ENCODE measurements at places on chromosomes 7 and 10. TPM values are rescaled to one million over a fixed set of nuclear protein-coding genes. Genes with fewer than 3 reads are reported as not detected.

The NKX2-3 gene
- not detected for total RNA-seq

The SSC4D gene
- total RNA-seq = 1.4 TPM

The WNT8B gene
- not detected for total RNA-seq

The PRSS37 gene
- total RNA-seq = not detected

The EGR2 gene
- not detected for total RNA-seq

The WAPL gene
- 22.2 TPM for total RNA-seq

The LRRN3 gene
- 0.76 TPM for total RNA-seq

The SYT15 gene
- not detected for total RNA-seq

The CPED1 gene
- 2.3 TPM for total RNA-seq

The CFAP69 gene
- total RNA-seq = 0.88 TPM

The IDI1 gene
- total RNA-seq = 55.3 TPM

The SPDYE16 gene
- not detected for total RNA-seq

The SLC13A1 gene
- total RNA-seq = not detected

The ATP6V0E2 gene
- 29.1 TPM for total RNA-seq

The CNNM1 gene
- not detected for total RNA-seq

The SPDYE2B gene
- total RNA-seq = not detected

The TAS2R40 gene
- total RNA-seq = not detected

The RAPGEF5 gene
- 121 TPM for total RNA-seq

The APBB1IP gene
- total RNA-seq = 0.47 TPM

The TMEM176A gene
- total RNA-seq = not detected

The TMEM254 gene
- total RNA-seq = 8.6 TPM

The ADARB2 gene
- 0.39 TPM for total RNA-seq

The ITGB8 gene
- 13.9 TPM for total RNA-seq

The HOXA10 gene
- 10.3 TPM for total RNA-seq

The MMD2 gene
- not detected for total RNA-seq

The SLC39A12 gene
- total RNA-seq = not detected

The CFAP58 gene
- 1.7 TPM for total RNA-seq

The MYH16 gene
- total RNA-seq = 0.12 TPM

The GPR15LG gene
- total RNA-seq = not detected

The WDR91 gene
- 3.6 TPM for total RNA-seq

The FBXO24 gene
- not detected for total RNA-seq

The TSPAN12 gene
- 17.6 TPM for total RNA-seq

The CYP3A4 gene
- total RNA-seq = not detected

The LRMDA gene
- total RNA-seq = 25.7 TPM

The ADCY1 gene
- 0.35 TPM for total RNA-seq

The BMPER gene
- total RNA-seq = 2.7 TPM

The CPVL gene
- total RNA-seq = 6.3 TPM

The AHR gene
- 51.8 TPM for total RNA-seq

The ADRB1 gene
- 0.05 TPM for total RNA-seq

The MAGI2 gene
- total RNA-seq = 6.7 TPM

The BLNK gene
- total RNA-seq = not detected

The PVRIG gene
- total RNA-seq = not detected

The PDE6C gene
- not detected for total RNA-seq

The STK31 gene
- total RNA-seq = 0.05 TPM

The ZNF33B gene
- 8.1 TPM for total RNA-seq

The GPRIN2 gene
- total RNA-seq = 0.10 TPM

The COBL gene
- not detected for total RNA-seq

The RBM28 gene
- 18.9 TPM for total RNA-seq

The SFMBT2 gene
- total RNA-seq = 4.8 TPM

The DEPP1 gene
- 628 TPM for total RNA-seq

The ECHDC3 gene
- 3.7 TPM for total RNA-seq

The TBXAS1 gene
- 9.0 TPM for total RNA-seq
